ENCODE measurements at places on chromosomes 2 and 18.

GRCh38 chr2:79860228-79861058 lies 347.6 kb downstream of the CTNNA2 start:
- DNase-seq = peak; percentile 11

DNA sequence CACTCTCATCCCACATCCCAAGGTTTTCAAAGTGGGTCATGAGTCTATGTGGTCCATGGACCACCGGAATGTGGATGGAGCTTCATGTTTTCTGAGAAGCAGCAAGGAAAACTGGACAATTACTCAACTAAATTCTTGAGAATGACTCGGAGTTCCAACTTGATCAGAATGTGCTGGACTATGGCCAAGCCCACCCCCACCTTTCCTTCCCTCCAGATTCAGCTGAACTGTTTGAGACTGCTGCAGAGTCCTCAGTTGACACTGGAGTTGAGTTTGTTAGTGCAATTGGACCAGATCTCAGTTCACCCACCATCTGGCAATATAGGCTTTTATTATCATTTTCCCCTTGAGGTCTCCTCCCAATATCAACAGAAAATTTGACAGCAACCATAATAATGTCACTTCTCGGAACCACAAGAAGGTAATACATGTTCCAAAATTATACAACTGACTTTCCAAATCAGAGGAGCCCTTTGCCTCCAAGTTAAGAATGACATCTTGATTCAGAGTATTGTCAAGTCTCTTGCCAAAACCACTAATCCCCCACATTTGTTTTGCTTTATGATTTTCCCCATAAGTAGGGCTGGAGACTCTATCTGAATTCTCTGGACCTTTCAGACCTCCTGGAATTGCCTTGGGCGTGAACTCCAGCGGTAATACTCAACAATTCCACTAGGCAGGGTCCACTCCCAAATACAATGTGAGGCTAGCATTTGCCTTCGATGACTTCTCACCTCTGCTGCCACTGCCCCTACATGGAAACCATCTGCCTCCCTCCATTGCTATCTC lies 8.8 kb downstream of the COL4A4 start:
- no peak for DNase-seq

DNA sequence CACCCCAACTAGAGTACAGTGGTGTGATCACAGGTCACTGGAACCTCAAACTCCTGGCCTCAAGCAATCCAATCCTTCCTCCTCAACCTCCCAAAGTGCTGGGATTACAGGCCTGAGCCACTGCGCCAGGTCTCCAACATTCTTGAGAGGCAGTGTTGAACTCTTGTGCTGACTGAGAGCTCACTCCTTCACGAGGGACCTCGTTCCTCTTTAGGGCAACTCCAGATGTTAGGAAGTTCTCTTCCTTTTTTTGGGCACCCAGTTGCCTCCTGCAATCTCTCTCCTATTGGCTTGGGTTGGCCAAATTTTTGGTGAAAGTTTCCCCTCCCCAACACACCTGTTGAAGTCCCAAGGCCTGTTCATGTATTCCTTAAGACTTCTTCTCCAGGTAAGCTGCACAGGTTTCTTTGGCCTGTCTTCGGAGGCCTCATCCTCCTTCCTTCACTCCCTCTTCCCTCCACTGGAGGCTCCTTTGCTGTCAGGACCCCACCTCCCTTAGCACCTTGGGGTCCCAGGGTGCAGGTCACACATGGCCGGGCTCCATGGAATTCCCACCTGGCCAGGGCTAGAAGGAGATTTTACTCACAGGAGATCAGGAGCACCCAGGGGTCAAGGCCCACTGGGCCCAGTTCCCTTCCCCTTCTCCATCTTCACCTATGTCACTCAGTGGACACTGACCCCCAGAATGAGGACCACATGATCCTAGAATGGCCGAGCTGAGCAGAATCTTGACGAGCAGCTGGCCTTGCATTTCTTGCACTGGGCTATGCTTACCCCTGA lies 94.6 kb upstream of the SMAD2 start:
- DNase-seq = no peak

DNA sequence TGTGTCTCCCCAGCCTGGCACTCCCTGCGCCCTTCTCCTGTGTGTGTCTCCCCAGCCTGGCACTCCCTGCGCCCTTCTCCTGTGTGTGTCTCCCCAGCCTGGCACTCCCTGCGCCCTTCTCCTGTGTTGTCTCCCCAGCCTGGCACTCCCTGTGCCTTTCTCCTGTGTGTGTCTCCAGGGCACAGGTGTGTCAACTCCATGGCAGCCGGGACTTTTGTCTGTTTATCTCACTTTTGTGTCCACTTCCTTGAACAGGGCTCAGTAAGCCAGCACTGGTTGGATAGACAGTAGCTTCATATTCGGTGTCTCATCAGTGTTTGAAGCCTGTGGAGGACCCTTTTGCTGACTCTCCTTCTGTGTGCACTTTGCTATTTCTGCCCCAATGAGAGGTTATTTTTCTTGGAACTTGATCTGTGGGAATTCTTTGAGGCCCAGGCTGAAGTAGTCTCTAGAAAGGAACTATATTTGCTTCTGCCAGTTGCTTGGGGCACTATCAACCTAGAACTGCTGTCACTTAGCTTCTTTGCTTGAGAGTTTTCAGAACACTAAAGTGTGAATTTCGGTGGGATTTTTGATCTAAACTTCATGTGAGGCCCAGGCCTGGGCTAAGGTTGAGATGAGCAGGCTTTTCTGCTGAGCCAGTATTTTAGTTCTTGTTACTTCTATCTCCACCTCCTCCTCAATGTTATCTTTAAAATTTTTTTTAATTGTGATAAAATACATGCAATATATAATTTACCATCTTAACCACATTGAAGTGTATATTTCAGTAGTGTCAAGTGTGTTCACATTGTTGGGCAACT lies 8.3 kb upstream of the ASB1 start:
- DNase-seq = no peak

All from fibroblast of villous mesenchyme (primary cell).